ENCODE measurements at places on chromosomes 16 and 17.

DNA sequence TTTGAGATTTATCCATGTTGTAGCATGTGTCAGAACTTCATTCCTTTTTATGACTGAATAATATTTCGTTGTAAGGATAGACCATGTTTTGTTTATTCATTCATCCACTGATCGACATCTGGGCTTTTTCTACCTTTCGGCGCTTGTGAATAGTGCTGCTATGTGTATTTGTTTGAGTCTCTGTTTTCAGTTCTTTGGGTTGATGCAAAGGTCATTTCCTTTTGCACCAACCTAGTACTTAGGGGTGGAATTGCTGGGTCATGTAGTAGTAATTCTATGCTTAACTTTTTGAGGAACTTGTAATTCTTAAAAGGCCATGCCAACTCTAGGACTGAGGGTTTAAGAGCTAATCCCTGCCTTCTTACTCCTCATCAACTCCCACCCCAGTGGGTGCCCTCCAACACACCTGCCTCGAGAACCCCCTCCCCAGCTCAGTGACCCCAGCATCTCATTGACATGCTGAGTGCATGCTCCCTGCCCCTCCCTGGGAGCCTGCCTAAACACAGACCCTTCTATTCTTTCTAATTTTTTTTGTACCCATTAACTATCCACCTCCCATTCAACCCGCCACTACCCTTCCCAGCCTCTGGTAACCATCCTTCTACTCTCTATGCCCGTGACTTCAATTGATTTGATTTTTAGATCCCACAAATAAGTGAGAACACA is 51.2 kb downstream of the ABAT start:
- DNase-seq, result no peak

DNA sequence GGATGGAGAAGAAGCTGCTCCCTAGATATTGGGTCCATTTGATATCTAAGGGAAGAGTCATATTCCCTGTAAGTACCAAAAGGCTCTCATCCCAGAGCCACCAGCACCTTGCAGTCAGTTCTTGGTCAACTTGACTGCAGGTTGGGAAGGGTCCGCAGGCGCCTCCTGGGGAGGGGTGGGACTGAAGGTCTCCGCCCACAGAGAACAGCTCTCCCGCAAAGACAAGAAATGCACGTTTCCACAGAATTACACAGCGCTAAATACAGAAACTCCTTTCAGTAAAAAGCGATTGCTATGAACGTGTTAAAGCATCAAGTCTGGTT is 864 bp upstream of the CTCF start:
- no peak for DNase-seq

- no peak for DNase-seq
Observed at GRCh38 chr16:66293932-66294331, 72.6 kb upstream of the CDH5 start.

DNA sequence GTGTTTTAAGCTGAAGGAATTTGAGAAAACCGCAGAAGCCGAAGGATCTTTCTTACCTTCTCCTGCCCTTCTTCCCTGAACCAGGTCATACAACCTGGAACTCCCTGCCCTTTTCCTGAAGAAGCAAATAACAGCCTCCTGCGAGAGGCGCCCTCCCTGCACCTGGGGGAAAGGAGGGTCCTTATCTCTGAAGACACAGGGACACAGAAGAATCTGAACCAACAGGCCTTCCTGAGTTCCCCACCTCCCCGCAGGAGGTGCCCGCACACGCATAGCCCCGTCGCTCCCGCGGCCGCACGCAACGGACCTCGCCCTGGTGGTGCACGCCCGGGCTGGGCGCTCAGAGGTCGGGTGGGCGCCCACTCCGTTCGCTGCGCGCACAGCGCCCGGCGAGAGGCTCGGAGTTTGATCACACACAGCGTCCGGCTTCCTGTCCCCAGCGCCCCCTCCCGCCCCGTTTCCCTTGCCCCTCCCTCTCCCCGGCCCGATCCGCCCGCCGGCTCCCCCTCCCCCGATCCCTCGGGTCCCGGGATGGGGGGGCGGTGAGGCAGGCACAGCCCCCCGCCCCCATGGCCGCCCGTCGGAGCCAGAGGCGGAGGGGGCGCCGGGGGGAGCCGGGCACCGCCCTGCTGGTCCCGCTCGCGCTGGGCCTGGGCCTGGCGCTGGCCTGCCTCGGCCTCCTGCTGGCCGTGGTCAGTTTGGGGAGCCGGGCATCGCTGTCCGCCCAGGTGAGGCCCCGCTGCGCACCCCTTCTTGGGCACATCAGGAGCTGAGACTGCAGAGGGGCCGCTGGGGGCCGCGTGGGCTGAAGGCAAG is at the start of gene TNFSF12:
Gene TNFSF12 (plus strand): TSS at position 474 of the 816 bp plus-strand sequence. CDS start 96 bp downstream, at position 570.
- peak; percentile 28 for DNase-seq

GRCh38 chr17:33832262-33832661 is 422.8 kb upstream of the CCL2 start:
- no peak for DNase-seq

DNA sequence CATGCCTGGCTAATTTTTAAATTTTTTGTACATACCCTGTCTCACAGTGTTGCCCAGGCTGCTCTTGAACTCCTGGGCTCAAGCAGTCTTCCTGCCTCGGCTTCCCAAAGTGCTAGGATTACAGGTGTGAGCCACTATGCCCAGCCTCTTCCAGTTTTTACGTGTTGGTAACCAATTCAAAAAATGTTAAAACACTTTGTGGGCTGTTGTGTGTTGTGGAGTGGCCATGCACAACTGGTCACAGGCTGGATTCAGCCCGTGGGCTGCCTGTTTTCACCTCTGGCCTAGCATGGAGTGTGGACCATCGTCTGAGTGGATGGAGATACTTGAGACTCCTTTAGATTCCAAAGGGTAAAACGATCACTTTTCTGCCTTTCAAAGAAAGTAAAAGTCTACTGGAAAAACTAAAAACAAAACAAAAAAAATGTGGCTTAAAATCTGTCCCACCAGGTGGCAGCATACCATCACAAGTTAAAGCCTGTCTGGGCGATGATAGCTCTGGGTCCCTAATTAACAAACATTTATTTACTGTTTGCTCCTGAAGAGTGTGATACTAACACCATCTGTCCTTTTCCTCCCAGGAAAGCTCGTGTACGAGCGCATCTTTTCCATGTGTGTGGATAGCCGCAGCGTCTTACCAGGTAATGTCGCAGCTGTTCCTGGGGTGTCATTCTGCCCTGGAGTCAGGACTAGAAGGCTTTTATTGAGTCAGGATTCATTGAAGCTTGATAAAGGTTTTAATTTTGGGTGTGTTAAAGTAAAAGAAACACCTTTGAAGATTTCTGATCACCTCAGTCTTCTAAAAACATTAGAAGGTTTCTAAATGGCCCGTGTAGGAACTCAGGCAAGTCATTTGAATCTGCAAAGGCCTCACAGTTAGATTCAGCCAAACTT is 45.8 kb downstream of the VPS35L start:
- DNase-seq, result peak; percentile 25

- DNase-seq, result no peak
Observed at GRCh38 chr17:6706499-6706898, 6.7 kb downstream of the SLC13A5 start.

- DNase-seq, result no peak
Observed at GRCh38 chr17:6348891-6349290, 86.0 kb downstream of the AIPL1 start.

Data from fibroblast of upper back skin (primary cell).